ENCODE measurements at places on chromosomes 16 and 17.
A peak's percentile ranks its signal among the peaks of the same experiment; 100 is the strongest.

GRCh38 chr16:63496282-63496681 lies 1460.0 kb upstream of the CDH8 start:
- DNase-seq, result no peak

DNA sequence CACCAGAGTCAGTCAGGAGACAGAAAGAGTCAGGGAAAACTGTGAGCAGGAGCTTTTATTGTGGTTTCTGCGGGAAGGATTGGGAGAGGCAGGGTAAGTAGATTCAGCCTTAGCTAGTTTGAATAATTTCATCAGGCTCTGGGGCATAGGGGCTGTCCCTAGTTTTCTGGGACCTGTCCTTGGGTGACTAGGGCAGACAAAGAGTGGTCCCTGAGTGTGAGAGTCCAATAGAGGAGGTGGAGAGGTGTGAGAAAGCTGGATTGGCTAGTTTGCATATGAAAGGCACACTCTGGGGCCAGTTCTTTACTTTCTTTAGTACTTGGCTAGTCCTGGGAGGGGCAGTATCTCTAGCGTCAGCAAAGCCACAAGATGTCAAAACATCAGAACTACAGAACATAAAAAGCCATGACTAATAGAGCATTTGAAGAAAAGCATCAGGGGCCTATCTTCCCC lies 255.6 kb downstream of the HS3ST3A1 start:
- DNase-seq, result no peak

- DNase-seq, result peak; percentile 18
Observed at GRCh38 chr16:81005610-81006161, 999 bp downstream of the CMC2 start.

- no peak for DNase-seq
Observed at GRCh38 chr16:87368029-87368770, 15.4 kb downstream of the FBXO31 start.

DNA sequence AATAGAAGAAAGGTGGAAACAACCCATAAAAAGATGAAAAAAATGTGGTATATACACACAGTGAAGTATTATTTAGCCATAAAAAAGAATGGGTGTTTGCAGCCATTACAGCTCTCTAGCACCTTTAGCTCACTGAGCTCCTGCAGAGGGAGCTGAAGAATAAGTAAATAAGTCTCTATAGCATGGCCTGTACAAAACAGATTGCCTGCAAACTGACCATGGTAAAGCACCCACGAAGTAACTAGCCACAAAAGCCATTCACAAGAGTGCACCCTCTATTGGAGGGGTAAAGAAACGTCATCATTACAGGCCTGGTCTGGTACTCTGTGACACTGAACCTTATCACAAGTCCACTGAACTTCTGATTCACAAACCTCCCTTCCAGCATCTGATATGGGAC lies 76.3 kb downstream of the USP32 start:
- no peak for DNase-seq

- no peak for DNase-seq
Observed at GRCh38 chr17:47232465-47232864, 21.2 kb upstream of the ITGB3 start.

- no peak for DNase-seq
Observed at GRCh38 chr17:27563532-27563931, 67.5 kb upstream of the LGALS9 start.

GRCh38 chr16:12788758-12789157 lies 14.9 kb downstream of the CPPED1 start:
- DNase-seq, result no peak

- DNase-seq, result no peak
Observed at GRCh38 chr17:47708864-47709541, 15.0 kb downstream of the TBKBP1 start.

DNA sequence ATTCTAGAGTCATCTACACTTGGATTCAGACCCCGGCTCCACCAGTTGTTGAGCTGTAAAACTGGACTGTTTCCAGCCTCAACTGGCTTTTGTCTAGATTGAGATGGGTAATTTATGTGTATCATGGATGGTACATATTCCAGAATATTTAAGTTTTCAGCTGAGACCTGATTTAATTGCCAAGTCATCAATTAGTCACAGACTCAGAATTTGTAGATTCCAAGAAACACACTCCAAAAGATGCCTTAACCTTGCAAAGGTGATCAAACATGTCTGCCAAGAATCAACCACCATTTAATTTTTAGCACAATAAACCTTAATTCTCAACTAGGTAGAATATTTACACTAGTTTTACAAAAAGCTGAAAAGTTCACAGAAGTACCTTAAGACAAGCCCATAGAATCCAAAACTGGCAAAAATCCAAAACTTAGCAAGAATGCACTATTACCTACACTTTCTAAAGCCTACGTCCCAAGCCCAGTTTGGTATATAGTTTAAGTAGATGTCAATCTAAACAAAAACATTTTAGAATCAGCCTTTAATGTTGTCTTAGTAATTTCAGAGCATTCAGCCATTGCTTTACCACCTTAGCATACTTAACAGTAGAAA lies 17.7 kb downstream of the SIAH1 start:
- DNase-seq, result no peak

DNA sequence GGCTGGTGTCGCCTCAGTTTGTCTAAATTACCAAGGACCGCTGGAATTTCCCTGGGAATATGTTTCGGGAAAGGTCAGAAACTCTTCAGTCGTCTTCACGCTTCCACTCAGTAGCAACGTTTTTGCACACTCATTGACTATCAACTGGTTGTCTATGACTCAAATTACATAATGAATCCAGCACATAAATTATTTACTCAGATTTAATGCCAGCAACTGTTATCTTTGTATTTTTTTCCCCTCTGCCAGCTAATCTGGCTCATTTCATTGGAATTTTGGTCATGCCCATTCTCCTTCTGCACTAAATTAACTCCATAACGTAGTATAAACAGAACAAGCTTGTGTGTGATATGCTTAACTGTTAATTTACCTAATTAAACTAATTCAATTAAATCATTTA lies 372.7 kb upstream of the ZFHX3 start:
- no peak for DNase-seq

DNA sequence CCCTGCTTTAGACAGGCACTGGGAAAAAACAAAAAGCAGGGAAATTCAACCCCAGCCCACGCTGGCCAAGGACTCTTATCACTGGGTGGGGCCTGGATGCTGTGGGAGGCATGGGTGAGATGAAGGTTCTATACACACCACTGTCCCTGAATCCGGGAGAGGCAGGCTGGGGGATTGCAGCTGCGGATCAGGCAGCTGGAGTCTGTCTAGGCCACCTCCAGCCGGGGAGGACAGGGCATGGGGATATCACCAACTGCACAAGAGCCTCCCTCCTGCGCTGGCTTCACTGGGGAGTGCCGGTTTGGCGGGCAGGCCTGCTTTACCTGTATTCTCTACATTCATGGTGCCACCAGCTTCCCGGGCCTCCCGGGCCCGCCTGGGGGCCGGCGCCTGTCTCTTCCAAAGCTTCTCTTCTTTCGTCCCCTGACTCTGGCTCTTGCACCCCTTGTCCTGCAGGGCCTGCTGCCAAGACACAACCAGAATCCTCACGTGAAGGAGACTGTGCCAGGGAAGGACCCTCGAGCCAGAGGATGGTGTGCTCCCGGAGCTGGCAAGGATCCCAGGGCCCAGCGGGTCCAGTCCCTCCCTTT lies 13.9 kb downstream of the KIFC3 start:
- DNase-seq, result no peak

DNA sequence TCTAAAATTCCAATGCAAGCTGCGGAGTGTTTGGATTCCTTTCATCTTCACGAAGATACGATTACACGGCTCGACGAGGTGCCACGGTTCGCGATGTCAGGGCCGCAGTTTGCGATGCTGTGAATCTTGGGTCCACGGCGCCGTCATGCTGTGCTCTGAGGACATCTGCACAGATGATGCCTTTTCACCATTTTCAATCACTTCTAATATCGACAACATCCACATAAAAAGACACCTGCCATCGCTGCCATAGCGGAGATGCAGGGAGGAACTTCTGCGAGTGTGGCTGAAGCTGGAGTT lies 6.8 kb upstream of the APRT start:
- DNase-seq, result no peak
